ENCODE measurements at places on chromosomes 1 and 21.
A peak's percentile ranks its signal among the peaks of the same experiment; 100 is the strongest.

- no peak for DNase-seq
Measured at GRCh38 chr1:109263234-109263596, 13.9 kb downstream of the CELSR2 start.

GRCh38 chr21:26814386-26814785 lies 30.8 kb downstream of the ADAMTS1 start:
- DNase-seq = no peak

DNA sequence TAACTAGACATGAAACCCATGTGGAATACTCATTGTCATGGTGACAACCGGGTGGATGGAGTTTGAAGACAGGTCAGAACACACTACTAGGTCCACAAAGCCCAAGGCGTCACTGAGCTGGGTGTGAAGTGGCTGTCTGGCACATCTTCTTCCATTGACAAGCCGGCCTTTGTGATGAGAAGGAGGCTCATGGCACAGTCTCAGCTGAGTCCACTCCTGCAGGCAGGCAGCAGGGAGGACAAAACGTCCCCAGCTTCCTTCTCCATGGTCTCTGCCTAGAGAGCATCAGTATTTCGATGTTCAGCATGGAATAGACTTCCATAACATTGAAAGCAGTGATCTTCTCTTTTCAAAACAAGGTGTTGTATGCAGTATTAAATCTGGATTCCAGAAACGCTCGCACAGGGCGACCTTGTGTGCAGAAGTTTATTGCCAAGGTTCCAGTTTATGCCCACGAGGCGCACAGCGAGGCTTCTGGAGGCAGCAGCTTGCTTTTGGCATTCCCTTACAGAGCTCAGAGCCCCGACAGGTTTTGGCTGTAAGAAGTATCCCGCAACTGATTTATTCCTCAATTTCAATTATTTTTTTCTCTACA lies 104.2 kb downstream of the SIM2 start:
- no peak for DNase-seq

GRCh38 chr1:112718691-112719418 lies 3.7 kb upstream of the PPM1J start:
- DNase-seq = peak; percentile 55

All from T-helper 22 cell (primary cell).